ENCODE measurements at places on chromosomes 13 and 19. TPM values are rescaled to one million over a fixed set of nuclear protein-coding genes. Genes with fewer than 3 reads are reported as not detected.

DNA sequence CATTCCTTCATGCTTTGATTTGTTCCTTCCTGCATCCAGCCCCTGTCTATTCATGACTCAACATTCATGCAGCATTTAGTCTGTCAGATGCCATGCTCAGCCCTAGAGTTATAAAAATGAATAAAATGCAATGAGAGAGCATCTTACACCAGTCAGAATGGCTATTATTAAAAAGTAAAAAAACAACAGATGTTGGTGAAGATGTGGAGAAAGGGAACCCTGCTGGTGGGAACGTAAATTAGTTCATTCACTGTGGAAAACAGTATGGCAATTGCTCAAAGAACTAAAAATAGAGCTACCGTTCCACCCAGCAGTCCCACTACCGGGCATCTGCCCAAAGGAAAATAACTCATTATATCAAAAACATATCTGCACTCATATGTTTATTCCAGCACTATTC lies 70.0 kb upstream of the GTF3A start:
- H3K4me1 ChIP-seq: peaks cover 6% of the 10 kb centered on the region
- H3K27me3 ChIP-seq: no peaks in the 10 kb centered on the region
- H3K27ac ChIP-seq: no peak overlapping the region
- peak; percentile 43 for DNase-seq

Gene SLAIN1
- 20.0 TPM for total RNA-seq

Gene CNFN
- total RNA-seq: 0.95 TPM

DNA sequence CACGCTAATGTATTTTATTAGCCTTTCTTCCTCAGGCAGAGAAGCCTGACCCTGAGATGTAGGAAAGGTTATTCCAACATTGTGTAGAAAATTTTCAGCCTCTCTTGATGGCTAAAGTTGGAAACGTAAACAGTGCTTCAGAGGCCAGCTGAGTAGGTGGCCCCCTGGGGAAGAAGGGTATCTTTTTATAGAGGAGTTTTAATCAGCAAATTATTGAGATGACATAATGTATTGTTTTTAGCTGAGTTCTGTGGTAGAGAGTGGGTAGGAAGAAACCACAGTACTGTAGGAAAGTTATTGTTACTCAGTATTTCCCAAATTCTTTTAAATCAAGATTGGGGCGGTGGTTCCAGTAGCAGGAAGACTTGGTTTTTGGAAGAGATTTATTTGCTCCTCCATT lies 268.8 kb downstream of the DLEU7 start:
- H3K27me3 ChIP-seq: no peaks in the 10 kb centered on the region
- H3K4me3 ChIP-seq: no peak overlapping the region
- no peak overlapping the region for H3K27ac ChIP-seq
- no peak for DNase-seq
- no peaks in the 10 kb centered on the region for H3K36me3 ChIP-seq
- peaks cover 15% of the 10 kb centered on the region for H3K4me1 ChIP-seq

Gene PGLYRP2
- total RNA-seq: not detected

DNA sequence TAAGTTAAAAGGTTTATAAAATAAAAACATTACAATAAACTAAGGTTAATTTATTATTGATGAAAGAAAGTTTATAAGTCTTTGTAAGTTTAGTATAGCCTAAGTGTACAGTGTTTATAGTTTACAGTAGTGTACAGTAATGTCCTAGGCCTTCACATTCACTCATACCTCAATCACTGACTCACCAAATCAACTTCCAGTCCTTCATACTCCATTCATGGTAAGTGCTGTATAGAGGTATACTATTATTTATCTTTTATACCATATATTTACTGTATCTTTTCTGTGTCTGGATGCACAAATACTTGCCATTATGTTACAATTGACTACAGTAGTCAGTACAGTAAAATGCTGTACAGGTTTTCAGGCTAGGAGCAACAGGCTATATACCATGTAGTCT lies 490.0 kb downstream of the GPC6 start:
- no peak overlapping the region for H3K4me3 ChIP-seq
- no peaks in the 10 kb centered on the region for H3K36me3 ChIP-seq
- no peak overlapping the region for H3K27ac ChIP-seq
- no peak for DNase-seq
- H3K27me3 ChIP-seq: no peaks in the 10 kb centered on the region

Gene ZBTB7A
- total RNA-seq: 20.5 TPM

Gene ZNF358
- 95.1 TPM for total RNA-seq

DNA sequence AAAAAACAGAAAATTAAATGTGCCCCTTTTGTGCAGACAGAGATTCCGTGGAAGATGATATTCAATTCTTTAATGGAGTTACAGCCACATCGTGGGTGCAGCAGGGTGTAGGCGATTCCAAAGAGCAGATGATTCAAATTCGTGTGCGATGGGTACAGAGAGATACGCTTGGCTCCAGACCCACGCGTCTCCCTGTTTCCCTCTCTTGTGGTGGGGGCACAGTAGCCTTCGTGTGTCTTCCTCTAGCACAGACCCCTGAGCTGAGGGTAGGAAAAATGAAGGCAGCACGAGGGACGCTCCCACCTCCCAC lies 4.8 kb downstream of the TSPAN16 start:
- H3K4me3 ChIP-seq: no peak overlapping the region
- H3K36me3 ChIP-seq: no peaks in the 10 kb centered on the region
- DNase-seq: no peak
- H3K27me3 ChIP-seq: no peaks in the 10 kb centered on the region

Gene SIGLEC11
- total RNA-seq: 0.03 TPM

GRCh38 chr19:4354897-4355296 lies 11.5 kb downstream of the MPND start:
- H3K4me1 ChIP-seq: no peaks in the 10 kb centered on the region
- H3K4me3 ChIP-seq: no peak overlapping the region
- no peaks in the 10 kb centered on the region for H3K27me3 ChIP-seq
- H3K27ac ChIP-seq: no peak overlapping the region

Gene SELENOV
- total RNA-seq: 2.0 TPM

DNA sequence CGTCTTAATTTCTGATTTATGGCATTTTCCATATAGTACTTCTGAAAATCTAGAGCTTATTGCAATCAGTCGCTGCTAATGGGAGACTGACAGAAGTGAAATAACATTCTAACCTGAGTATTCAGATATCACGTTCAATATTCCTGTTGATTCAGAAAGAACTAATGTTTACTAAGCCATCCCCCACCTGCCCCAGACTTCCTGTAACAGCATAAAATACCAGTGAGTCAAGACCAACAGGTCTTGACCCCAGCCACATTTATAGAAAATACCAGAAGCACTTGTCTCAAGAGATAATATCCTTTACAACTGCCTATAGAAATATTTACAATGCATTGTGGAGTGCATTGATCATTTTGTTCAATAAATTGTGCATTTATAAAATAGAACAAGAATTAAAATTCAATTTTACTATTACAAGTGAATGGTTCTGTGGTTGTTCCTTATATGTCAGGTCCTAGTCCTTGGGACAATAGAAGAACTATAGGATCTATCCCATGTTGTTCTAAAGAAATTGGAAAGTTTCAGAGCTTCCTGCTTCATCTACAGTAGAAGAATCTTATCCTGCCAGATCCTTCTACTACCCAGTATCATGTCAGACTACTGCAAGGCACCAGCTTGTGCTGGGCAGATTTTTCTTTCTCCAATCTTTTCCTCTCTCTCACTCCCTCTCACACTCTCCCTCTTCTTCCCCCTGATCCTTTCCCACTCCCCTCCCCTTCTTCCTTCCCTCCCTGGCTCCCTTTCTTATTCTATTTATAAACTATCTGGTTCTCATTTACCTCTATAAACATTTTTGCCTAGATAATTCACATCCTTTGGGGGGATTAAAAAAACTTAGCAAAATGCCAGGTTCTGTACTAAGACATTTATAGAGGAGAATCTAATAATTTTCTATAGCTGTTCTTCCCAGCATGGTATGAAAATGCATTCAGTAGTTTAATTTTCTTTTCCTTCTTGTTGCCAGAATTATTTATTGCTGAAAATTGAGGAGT lies 629.9 kb downstream of the DIAPH3 start:
- no peaks in the 10 kb centered on the region for H3K27me3 ChIP-seq
- H3K36me3 ChIP-seq: no peaks in the 10 kb centered on the region

Gene PCDH17
- 9.6 TPM for total RNA-seq

Gene FXYD7
- 2.6 TPM for total RNA-seq

Gene CYP2A6
- total RNA-seq: 0.42 TPM

DNA sequence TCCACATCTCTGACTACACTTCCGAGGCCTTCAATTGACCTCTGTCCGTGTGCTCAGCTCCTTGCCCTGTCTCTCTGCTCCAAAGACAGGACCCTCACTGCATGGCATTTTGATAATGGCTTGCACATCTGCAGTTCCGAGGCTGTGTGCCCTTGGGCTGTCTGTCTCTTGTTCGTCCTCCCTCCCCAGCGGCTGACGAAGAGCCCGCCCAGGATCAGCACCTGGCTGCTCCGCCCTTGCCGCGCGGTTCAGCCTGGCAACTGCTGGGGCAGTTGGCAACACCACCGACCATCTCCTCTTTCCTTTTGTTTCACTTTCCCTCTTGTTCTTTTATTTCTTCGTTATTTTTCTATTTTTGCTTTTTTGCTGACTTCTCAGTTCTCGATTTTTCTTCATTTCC lies 270.4 kb downstream of the TEX29 start:
- H3K27me3 ChIP-seq: no peaks in the 10 kb centered on the region
- no peak overlapping the region for H3K27ac ChIP-seq
- H3K36me3 ChIP-seq: no peaks in the 10 kb centered on the region
- no peak for DNase-seq

- peaks cover 44% of the 10 kb centered on the region for H3K36me3 ChIP-seq
- H3K4me3 ChIP-seq: no peak overlapping the region
Measured at GRCh38 chr19:5138606-5139582, 170.0 kb downstream of the KDM4B start.

DNA sequence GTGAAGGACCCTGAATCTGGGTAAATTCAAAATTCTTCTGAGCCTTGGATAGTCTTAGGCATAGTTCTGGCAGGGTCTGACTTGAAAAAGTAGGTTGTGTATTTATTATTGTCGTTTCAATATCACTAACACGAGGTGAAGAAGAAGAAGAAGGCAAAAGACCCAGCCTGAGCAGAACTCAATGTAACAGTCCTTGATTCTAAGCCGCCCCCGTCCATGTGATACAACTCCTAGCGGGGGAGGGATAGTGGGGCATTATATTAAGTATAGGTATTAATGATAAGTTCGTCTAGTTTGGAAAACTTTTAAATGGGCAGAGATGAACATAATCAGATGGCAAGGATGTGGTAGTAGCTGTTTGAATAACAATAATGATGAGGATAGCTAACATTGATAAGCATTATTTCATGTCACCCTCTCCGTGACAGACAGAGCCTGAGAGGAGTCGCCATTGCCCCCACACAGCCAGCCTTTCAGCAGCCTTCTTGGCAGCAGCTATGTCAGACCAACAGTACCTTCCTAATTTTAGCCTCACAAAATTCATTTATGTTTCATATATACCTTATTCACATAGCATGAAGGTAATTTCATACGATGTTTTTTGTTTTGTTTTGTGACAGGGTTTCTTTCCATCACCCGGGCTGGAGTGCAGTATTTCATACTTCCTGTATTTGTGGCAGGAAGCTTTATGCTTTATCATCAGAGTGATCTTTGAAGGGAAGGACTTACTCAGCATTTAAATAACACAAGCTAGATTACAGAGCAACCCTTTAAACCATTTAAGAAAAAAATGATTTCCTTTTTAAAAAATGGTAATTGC lies 64.4 kb upstream of the NPAS1 start:
- H3K4me1 ChIP-seq: peaks cover 8% of the 10 kb centered on the region
- peak overlapping the region; percentile 27 for H3K27ac ChIP-seq
- H3K27me3 ChIP-seq: no peaks in the 10 kb centered on the region
- H3K4me3 ChIP-seq: no peak overlapping the region

Gene SLC1A5
- total RNA-seq: 37.9 TPM

DNA sequence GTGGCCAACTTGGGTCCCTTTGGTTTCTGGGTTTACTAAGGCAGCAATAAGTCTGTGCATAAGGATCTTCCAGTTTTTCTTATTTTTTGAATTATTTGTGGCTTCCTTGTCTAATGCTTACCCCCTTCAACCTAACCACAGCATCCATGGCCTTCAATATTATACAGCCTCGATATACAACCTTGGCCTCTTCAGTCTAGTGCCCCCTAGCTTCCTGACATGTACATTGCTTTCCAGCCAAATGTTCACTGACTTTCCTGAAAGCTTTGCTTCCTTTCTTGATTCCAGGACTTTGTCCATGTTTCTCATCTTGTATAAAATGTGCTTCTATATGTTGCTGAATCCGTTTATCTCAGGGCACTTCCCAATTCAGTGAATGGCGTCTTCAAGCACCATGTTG lies 310.1 kb downstream of the OLFM4 start:
- H3K4me1 ChIP-seq: no peaks in the 10 kb centered on the region
- no peaks in the 10 kb centered on the region for H3K27me3 ChIP-seq
- DNase-seq: no peak
- H3K36me3 ChIP-seq: no peaks in the 10 kb centered on the region
- H3K4me3 ChIP-seq: no peak overlapping the region
- H3K27ac ChIP-seq: no peak overlapping the region

- no peaks in the 10 kb centered on the region for H3K36me3 ChIP-seq
- H3K27me3 ChIP-seq: no peaks in the 10 kb centered on the region
- H3K4me1 ChIP-seq: no peaks in the 10 kb centered on the region
- peak; percentile 75 for DNase-seq
Measured at GRCh38 chr13:99124794-99125316, 75.8 kb upstream of the UBAC2 start.

Gene WDR88
- total RNA-seq: not detected

Gene PNMA8A
- total RNA-seq: 67.8 TPM

Gene ITGBL1
- not detected for total RNA-seq

All from cardiac muscle cell (in vitro differentiated cells and primary cell).